Ovary (tissue), 10 donors: ENCODE measurements at places on chromosomes 5 and 9. TPM values are rescaled to one million over a fixed set of nuclear protein-coding genes. Genes with fewer than 3 reads are reported as not detected.

Gene SEC16A
- total RNA-seq = 61.4 TPM

Gene PTGDS
- 191 TPM for total RNA-seq

Gene PLCXD3
- 19.5 TPM for total RNA-seq

Gene AGTPBP1
- 12.8 TPM for total RNA-seq

Gene ACOT12
- total RNA-seq = not detected

Gene ADCY2
- 8.3 TPM for total RNA-seq
